ENCODE measurements at places on chromosomes 2 and 18. TPM values are rescaled to one million over a fixed set of nuclear protein-coding genes. Genes with fewer than 3 reads are reported as not detected.

DNA sequence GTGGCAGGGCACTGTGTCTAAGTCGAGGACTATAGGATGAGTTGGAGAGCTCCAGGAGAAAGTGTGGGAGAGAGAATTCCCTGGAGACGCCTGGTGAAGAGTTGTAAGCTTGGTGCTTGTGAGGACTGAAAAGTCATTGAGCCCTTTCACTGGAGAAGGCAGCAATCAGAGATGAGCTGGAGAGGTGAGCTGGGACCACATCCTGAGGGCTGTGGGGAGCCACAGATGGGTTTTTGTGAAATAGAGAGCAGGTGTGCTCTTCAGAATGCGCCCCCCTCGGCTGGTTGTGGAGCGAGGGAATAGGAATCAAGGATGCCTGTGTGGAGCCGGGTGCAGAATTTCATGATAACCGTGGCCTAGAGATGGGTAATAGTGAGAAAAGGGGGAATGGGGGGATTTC lies 224.3 kb downstream of the KLHL29 start:
- H3K27ac ChIP-seq = no peak overlapping the region
- no peaks in the 10 kb centered on the region for H3K36me3 ChIP-seq
- peaks cover 4% of the 10 kb centered on the region for H3K4me1 ChIP-seq
- no peak for DNase-seq

- H3K4me1 ChIP-seq = no peaks in the 10 kb centered on the region
- no peaks in the 10 kb centered on the region for H3K36me3 ChIP-seq
- H3K4me3 ChIP-seq = no peak overlapping the region
- H3K27me3 ChIP-seq = no peaks in the 10 kb centered on the region
- H3K27ac ChIP-seq = no peak overlapping the region
- DNase-seq = no peak
Observed at GRCh38 chr2:65742977-65743376, 310.6 kb upstream of the SPRED2 start.

- H3K27ac ChIP-seq = no peak overlapping the region
- no peak overlapping the region for H3K4me3 ChIP-seq
- H3K36me3 ChIP-seq = no peaks in the 10 kb centered on the region
- H3K4me1 ChIP-seq = no peaks in the 10 kb centered on the region
- H3K27me3 ChIP-seq = peaks cover 35% of the 10 kb centered on the region
Observed at GRCh38 chr2:68351997-68352396, 13.1 kb upstream of the PLEK start.

DNA sequence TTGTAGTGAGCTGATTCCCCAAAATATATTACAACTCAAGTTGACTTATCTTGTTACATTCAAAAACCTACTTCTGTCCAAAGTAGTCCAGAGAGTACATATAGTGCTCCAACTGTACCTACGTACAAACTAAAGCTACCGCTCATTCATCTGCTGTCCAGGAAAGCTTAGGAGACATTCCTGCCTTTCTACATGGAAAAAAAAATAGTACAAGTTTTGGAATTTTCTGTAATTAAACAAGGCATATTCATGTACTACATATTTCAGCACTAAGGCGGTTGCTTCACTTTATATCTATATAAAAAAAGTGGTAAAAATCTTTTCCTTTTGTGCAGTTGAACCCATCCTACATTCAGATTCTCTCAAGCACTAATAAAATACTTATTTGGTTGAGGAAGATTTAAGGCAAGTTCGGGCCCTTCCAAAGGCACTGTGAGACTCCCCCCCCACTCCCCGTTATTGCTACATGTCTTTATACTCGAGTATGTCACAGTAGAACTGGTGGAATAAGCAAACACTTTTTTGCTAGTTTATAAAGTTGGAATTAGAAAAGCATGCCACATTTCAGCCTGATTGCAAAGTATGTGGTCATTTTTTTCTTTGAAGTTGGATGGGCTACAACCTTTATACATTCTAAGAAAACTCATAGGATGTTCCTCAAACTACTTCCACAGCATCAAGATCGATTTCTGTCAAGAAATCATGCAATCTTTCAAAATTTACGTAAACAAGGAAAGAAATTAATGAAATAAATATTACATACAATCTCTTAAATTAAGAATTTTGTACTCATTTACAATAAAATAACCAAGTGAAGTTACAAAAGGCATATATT lies 3.7 kb downstream of the ZFP36L2 start:
- peak overlapping the region; percentile 82 for H3K4me3 ChIP-seq
- peaks cover 53% of the 10 kb centered on the region for H3K36me3 ChIP-seq
- peaks cover 35% of the 10 kb centered on the region for H3K4me1 ChIP-seq
- H3K27me3 ChIP-seq = no peaks in the 10 kb centered on the region
- peak overlapping the region; percentile 94 for H3K27ac ChIP-seq
- DNase-seq = no peak

GRCh38 chr2:175236930-175237329 lies 55.4 kb upstream of the ATP5MC3 start:
- H3K27ac ChIP-seq = no peak overlapping the region
- no peak overlapping the region for H3K4me3 ChIP-seq

GRCh38 chr2:8368463-8368862 lies 313.4 kb upstream of the ID2 start:
- H3K27me3 ChIP-seq = peaks cover 20% of the 10 kb centered on the region
- H3K27ac ChIP-seq = no peak overlapping the region
- no peak overlapping the region for H3K4me3 ChIP-seq
- peaks cover 4% of the 10 kb centered on the region for H3K36me3 ChIP-seq

GRCh38 chr2:191895195-191895594 lies 48.3 kb upstream of the CAVIN2 start:
- H3K36me3 ChIP-seq = no peaks in the 10 kb centered on the region
- DNase-seq = no peak
- H3K27ac ChIP-seq = no peak overlapping the region
- H3K4me1 ChIP-seq = peaks cover 2% of the 10 kb centered on the region
- peaks cover 5% of the 10 kb centered on the region for H3K27me3 ChIP-seq

Gene FRZB
- not detected for total RNA-seq

Gene TLX2
- total RNA-seq = 0.82 TPM

Gene FAP
- not detected for total RNA-seq

Measured in activated T-helper 2 cell treated with anti-CD3 and anti-CD28 coated beads, Interferon-gamma antibody, Interleukin-2, Interleukin-4, amounts not matched to agents 10 μg/mL and 5 μg/mL and 100 μg/mL, durations not matched to agents 14 hours and 24 hours and 36 hours (primary cell).